ENCODE measurements at places on chromosomes 2 and 18.

GRCh38 chr2:67050622-67051021 is 346.5 kb upstream of the ETAA1 start:
- DNase-seq = no peak

- no peak for DNase-seq
Observed at GRCh38 chr2:167017021-167017420, 128.7 kb downstream of the XIRP2 start.

DNA sequence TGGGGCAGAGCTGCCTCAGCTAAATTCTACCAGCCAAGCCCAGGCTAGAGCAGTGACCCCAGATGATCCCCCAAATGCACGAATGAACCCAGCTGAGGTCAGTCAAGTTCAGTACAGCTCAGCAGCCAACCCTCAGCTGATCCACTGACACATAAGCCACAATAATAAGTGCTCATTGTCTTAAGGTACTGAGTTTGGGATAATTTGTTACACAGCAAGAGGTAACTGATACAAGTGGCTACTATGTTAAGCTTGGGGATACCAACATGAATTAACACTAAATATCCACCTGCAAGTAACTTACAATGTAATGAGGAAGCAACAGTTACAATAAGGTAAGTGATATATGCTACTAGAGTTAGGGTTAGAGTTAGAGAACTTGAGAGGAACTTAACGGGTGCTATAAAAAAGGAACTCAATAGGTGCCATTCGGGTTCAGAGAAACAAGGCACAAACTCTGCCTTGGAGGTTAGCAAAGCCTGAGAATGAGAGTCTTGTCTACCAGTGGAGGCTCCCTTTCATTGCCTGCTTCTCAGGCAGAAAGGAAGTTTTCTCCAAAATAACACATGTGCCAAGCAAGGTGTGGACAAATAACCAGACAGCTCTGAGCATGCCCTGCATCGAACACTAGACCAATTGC is 189.4 kb downstream of the ARL4C start:
- DNase-seq = no peak

- no peak for DNase-seq
Observed at GRCh38 chr2:238320648-238321281, 447 bp downstream of the TRAF3IP1 start.

DNA sequence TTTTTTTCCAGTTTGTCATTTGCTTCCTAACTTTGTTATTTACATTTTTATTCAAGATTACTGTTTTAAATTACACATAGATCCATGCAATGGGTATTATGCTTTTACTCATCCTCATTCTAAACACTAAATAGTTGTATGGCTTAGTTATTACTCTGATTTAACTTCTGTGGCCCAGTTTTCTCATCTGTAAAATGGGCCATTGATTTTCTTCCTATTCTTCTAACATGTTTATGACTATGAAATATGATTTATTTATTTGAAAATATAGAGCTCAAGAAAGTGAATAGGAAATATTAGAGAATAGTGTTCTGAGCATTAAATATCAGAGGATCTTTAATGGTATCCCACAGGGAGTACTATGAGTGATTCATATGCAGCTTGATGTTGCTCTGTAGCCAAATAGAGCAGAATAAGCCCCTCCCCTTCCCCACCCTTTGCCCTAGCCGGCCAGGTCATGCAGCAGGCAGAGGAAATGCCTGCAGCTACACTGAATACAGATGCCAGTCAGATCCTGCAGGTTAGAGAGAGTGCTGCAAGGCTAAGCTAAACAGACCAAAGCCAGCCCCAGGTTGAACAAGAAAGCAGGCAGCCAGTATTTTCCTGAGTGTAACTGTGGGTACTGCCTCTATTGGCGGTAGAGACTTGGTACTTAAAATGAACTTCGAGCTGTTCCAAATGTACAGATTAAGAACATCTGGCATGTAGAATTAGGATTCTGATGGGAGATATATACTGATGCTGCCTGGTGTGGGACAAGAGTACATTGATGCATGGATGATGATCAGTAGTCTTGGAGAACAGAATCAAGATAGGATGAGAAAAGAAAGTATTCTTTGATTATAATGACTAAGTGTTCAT is 11.7 kb upstream of the ACYP2 start:
- peak; percentile 7 for DNase-seq
